ENCODE measurements at places on chromosomes 2 and 18.

- DNase-seq, result no peak
Observed at GRCh38 chr2:199734651-199735050, 116.3 kb downstream of the FTCDNL1 start.

- no peak for DNase-seq
Observed at GRCh38 chr2:190843890-190844699, 36.5 kb upstream of the GLS start.

DNA sequence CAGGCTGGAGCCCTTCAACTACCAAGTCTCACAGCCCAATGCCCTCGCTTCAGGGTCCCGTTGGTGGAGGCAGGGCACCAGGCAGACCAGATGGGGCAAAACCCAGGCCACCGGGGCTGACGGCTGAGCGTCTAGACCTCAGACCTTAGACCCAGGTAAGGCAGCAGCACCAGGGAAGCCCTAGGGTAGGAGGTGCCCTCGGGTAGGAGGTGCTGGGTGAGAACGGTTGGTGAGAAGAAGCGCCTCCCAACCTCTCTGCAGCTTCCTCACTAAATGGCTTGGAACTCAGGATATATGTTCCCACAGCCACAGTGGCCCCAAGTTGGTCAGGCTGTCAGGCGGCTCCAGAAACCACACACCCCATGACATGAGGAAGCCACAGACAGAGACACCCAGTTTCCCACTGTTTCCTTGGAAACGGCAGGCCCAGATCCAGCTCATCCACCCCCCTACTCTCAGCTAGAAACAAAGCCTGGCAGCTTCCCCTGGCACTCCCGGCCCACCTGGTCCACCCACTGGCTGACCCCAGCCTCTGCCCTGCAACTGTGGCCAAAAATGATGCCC is 13.1 kb upstream of the MLPH start:
- DNase-seq, result no peak

GRCh38 chr18:48887905-48888772 is 62.6 kb downstream of the SMAD7 start:
- no peak for DNase-seq

- no peak for DNase-seq
Observed at GRCh38 chr2:11621410-11621809, 48.6 kb downstream of the NTSR2 start.

DNA sequence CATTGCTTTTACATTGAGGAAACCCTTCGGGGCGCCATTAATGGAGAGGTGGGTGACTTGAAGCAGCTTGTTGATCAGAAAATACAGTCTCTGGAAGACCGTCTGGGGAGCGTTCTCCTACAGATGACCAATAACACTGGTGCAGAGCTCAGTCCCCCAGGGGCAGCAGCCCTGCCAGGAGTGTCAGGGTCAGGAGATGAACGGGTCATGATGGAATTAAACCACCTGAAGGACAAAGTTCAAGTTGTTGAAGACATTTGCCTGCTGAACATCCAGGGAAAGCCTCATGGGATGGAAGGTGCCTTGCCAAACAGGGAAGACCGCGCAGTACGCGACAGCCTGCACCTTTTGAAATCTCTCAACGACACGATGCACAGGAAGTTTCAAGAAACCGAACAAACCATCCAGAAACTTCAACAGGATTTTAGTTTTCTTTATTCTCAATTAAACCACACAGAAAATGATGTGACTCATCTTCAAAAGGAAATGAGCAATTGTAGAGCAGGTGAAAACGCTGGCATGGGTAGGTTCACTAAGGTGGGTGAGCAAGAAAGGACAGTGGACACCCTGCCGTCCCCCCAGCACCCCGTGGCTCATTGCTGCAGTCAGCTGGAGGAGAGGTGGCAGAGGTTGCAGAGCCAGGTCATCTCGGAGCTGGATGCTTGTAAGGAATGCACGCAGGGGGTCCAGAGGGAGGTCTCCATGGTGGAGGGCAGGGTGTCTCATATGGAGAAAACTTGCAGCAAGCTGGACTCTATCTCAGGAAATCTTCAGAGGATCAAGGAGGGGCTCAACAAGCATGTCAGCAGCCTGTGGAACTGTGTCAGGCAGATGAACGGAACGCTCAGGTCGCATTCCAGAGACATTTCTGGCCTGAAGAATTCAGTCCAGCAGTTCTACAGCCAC is 45.0 kb downstream of the EMILIN2 start:
- no peak for DNase-seq

DNA sequence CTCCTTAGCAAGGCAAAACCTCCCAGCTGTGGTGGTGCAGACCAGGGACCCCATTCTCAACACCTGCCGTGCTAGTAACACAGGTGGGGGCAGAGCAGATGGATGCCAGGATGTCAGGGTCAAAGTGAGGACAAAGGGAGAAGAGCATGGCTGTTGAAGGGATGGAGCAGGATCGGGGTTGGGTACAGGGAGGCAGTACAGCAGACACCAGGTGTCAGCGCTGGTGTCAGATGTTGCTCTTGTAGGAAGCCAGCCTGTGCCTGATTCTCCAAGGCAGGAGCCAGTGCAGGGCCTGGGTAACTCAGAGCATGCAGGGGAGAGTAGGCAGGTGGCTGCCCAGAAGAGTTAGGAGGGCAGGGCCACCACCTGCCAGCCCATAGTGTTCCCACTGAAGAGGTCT is 222.1 kb upstream of the SPRED2 start:
- no peak for DNase-seq

GRCh38 chr2:47373747-47374146 is 29.2 kb upstream of the MSH2 start:
- no peak for DNase-seq

DNA sequence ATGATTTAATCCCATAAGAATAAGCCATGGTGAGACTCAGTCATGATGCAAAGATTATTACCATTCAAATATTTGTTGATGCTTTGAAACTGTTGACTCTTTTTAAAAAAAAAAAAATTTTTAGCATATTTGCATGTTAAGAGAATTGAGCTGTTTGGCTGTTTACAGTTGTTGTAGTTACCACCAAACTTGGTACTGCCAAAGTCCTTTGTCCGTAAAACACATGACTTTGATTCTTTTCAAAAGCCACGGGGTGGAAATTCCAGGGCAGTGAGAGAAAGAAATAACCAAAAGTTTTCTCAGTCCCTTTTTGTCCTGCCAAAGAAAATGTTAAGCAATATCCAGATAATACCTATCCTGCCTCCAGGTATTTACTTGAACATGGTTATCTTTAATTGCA is 474.8 kb downstream of the METTL4 start:
- no peak for DNase-seq
